Psoas muscle (tissue), 8 donors: ENCODE measurements at places on chromosomes 12 and 14.

DNA sequence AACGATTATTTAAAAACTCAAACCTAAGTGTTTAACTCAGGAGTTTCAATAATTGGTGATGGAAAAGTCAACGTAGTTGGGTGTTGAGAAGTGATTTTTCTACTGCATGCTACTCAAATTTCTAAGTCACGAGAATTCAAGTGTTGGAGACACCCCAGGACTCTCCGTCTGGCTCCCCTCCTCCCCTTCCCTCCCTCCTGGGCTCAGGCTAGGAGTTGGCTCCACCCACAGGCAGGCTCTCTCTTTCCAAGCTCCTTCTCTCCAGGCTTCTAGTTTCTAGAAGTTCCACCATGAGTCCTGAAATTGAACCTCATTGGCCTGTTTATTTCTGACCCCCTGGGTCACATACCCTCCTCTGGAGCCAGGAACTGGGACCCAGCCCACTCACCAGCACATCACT, 73.0 kb downstream of the TMEM132D start:
- DNase-seq: no peak

- DNase-seq: no peak
Observed at GRCh38 chr12:120394483-120395367, 25.8 kb upstream of the MSI1 start.

GRCh38 chr12:102682366-102683289, 202.3 kb upstream of the IGF1 start:
- DNase-seq: no peak

- peak; percentile 52 for DNase-seq
Observed at GRCh38 chr14:54698966-54699530, 132.1 kb downstream of the SAMD4A start.

GRCh38 chr14:71783088-71783487, 149.1 kb upstream of the RGS6 start:
- no peak for DNase-seq

DNA sequence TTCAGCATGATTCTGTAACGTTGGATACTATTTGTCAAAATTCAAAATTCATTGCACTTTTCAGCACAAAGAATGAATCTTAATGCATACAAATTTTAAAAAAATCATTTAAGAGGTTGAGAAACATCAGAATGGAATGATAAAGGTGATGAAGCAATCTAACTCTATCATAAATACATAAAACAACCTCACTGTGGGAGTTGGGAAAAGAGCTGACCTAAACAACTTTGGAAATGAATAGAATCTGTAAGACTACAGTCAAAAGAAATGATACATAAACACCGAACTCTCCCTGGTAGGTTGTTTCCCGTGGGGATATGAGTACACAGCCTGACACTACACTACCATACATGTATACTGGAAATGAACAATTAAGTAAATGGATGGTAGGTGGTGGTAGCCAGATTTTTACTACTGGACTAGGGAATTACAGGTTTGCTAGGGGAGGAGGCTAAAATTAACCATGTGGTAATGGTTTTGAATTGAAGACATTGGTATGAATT, 64.9 kb upstream of the PARP11 start:
- DNase-seq: no peak

- no peak for DNase-seq
Observed at GRCh38 chr12:54941659-54942058, 42.9 kb downstream of the TESPA1 start.

GRCh38 chr12:129258781-129259318, 405.6 kb downstream of the GLT1D1 start:
- DNase-seq: no peak

- DNase-seq: no peak
Observed at GRCh38 chr14:52303236-52303635, 10.9 kb upstream of the PTGER2 start.

DNA sequence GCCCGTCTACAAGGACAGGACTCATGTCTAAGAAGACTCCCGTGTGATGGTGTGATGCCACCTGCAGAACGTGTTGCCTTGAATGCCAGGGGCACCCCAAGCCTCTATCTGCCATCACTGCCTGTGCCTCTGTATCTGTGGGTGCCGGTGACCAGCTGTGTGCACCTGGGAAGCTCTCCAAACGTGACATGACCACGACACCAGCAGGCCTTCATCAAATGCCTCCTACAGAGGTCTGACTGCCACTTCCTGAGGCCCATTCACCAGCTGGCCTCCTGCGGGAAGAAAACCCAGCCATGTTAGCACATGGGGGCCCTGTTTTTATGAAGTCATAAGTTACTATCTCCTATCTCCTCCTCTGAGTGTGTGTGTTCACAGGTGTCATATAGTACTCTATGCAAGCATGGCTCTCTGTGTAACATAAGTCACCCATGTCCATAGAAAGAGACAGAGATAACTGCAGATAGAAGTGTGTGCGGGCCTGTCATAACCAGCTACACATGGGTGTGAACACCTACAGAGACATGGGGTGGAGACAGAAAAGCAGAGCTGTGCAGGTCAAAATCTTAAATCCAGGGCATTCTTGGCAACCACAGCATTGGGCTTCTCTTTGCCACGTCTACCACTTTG, 18.3 kb upstream of the SERPINA4 start:
- no peak for DNase-seq

DNA sequence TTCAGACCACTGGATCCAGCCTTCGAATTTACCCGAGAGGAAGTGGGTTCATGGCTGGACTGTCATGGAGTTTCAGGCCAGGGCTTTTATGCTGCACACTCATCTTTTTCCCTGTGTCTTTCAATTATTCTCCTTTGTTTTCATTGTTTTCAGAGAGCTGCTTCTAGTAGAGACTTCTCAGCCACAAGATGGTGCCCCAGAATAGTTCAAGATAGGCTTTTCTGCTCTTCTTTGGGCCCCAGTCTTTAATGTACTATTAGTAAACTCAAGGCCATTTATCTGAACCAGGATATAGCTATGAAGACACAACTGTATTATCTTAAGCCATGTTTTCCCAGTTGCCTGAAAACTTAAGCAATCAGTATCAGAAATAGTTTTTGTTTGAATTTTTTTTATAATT, 30.4 kb upstream of the PSMA6 start:
- no peak for DNase-seq

DNA sequence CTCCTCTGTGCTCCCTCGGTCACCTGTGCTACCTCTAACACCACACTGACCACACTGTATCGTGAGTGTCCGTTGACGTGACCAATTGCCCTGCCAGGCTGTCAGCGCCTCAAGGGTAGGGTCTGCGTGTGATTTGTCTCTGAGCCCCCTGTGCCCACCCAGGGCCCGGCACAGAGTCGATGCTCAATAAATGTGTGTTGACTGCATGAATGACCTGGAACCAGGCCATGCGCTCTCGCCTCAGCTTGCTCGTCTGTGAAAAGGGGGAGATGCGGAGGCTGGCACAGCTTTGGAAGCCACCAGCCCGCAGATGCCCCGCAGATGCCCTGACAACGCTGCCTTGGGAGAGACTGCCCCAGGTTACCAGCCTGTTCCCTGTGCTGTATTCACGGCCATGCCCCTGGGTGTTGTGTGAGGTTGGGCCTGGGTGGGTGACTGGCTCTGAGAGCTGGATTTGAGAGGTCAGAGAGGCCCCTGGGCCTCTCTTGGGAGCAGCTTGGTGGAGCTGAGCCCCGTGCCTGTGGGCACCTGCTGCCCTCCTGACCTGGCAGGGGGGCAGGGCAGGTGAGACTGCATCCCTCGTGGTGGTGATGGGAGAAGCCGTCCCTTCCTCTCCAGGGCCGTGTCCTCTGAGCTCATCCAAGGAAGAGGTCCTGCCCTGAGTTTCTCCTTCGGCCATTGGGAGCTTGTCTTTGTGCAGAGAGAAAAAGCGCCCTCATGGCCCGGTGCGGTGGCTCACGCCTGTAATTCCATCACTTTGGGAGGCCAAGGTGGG, 43.2 kb downstream of the CYP46A1 start:
- no peak for DNase-seq

DNA sequence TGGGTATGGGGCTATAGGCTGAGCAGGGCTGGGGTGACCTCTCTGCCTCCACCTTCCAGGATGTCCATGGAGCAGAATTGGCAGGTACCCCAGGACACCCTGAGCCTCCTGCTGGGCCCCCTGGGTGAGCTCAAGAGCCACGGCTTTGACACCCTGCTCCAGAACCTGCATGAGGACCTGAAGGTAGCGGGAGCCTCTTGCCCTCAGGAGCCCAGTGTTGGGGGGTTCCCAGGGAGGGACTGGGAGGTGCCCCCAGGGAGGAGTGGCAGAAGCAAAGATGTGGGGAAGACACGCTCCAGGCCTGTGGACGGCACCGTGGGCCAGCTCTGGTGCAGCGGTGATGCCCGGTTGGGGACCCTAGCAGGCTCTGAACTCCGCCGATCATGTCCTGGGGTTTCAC, 8.3 kb downstream of the TNFAIP2 start:
- DNase-seq: peak; percentile 43
